Astrocyte of the hippocampus (primary cell): ENCODE measurements at places on chromosomes 6 and 20.

- DNase-seq: no peak
Measured at GRCh38 chr20:24194143-24194542, 205.6 kb upstream of the GGTLC1 start.

DNA sequence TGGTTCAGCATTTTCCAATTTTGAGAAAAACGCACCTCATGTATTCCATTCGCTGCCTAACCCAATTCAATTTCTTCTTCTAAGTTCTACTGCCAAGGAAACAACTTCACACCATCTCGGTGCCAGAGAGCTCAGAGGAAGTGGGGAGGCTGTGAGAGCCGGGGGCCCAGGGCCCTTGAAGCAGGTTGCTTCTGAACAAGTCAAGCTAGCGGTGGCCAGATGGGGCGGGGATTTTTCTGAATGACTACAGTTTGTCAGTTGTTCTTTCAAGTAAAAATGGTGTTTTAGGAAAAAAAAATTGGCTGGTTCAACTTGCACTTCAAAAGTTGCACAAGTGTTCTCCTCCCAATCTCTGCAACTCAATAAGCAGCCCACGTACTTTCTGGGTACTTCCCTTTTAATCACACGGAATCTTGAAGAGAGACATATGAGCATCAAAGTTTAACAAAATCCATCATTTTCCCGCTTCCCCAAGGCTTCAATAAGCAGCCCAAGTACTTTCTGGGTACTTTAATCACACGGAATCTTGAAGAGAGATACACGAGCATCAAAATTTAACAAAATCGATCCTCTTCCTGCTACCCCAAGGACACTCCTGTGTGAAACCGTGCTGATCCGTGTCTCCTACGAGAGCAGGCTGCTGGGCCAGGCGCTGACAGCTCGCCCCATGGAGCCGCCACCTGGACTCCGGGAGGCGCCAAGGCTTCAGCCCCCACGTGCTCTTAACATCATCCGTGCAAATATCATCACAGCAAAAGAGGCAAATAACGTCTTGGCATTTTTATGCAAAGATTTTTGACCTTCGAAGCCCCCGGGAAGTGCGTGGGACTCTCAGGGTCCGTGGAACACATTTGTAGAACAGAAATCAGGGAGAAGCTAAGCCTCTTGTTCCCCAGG, 186.7 kb upstream of the PDE10A start:
- DNase-seq: no peak

DNA sequence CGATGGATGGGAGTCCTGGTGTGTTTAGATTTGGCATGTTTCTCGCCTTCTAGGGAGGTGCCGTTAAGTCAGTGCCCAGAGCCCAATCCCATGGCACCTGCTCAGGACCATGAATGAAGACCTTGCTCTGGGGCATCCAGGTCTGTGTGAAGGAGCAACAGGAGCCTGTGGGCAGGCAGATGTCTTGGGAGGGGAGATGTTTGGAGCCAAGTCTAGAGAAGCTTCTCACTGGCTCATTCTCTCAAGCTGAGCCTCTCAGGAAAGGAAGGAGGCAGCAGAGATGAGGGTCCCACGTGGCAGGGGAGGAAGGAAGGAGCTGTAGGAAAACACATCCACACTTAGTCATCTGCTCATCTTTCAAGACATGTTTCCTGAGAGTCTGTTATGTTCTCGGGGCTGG, 9.5 kb upstream of the SIRPB1 start:
- DNase-seq: no peak

GRCh38 chr20:62647521-62648317, 5.4 kb downstream of the SLCO4A1 start:
- DNase-seq: no peak

DNA sequence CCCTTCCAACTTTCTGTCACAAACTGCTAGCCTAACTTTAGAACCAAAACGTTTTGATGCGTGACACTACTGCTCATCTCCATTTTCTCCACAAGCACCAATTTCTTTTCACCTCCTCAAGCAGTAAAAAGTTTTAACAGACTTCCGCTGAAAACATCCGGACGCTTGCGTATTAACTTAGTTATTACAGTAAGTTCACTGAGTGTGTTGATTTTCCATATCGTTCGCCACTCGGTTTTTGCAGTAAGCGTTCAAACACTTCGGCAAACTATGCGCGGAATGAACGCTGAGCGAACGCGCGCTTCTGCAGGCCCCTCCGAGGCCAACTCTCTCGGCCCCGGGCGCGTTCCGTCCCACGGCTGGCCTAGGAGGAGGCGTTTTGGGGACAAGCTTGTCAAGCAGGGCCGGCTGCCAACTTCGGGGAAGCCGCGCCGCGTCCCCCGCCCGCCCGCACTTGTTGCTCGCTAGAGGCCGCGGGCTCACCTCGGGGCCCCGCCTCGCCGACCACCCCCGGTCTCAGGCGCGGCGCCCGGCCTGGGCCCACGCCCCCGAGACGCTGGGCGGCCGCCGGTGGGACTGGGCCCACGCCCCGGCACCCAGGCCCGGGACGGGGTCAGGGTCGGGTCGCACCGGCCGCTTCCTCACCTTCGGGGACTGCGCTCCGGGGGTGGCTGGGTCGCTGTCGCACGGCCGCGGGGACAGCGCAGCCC, 945 bp downstream of the PHF10 start:
- DNase-seq: peak; percentile 78

GRCh38 chr6:6729971-6730370, 141.5 kb downstream of the LY86 start:
- DNase-seq: no peak
